ENCODE measurements at places on chromosomes 16 and 17. TPM values are rescaled to one million over a fixed set of nuclear protein-coding genes. Genes with fewer than 3 reads are reported as not detected.

Gene RCVRN
- not detected for total RNA-seq

Gene C1QTNF8
- total RNA-seq, result not detected

Gene CDH5
- total RNA-seq, result 62.8 TPM

DNA sequence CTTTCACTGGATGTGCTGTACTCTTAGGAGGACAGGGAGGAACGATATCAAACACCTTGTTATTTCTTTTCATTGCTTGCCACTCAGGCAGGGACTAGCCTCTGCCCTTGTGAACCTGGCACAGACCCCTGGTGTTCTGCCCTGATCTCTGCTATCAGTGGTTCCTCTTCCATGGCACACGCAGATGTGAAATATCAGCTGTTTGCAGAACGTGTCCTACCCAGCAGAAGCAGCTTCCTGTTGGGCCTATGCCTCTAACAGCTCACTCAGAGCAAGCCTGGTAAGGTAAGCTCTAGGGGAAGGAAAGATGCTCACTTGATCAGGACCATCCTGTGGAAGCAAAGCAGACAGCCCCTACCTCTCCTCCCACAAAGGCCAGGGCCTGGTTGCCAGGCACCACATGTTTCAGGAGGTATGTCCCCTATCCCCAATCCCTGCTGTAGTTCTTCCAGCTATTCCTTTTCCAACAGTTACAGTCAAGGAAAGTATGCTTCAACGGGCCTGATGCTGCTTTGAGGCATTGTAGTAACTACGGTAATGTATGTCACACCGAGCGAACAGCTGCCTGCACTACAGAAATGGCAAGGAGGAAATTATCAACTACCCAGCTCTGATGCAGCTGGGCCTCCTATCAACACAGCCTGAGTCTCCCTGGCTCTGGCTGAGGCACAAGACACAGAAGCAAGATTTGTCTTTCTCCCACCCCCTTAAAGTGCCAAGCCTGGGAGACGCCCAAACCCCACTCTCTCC, 41.3 kb upstream of the GFOD2 start:
- H3K4me3 ChIP-seq, result no peak overlapping the region
- H3K36me3 ChIP-seq, result no peaks in the 10 kb centered on the region
- H3K27me3 ChIP-seq, result no peaks in the 10 kb centered on the region
- no peak for DNase-seq

DNA sequence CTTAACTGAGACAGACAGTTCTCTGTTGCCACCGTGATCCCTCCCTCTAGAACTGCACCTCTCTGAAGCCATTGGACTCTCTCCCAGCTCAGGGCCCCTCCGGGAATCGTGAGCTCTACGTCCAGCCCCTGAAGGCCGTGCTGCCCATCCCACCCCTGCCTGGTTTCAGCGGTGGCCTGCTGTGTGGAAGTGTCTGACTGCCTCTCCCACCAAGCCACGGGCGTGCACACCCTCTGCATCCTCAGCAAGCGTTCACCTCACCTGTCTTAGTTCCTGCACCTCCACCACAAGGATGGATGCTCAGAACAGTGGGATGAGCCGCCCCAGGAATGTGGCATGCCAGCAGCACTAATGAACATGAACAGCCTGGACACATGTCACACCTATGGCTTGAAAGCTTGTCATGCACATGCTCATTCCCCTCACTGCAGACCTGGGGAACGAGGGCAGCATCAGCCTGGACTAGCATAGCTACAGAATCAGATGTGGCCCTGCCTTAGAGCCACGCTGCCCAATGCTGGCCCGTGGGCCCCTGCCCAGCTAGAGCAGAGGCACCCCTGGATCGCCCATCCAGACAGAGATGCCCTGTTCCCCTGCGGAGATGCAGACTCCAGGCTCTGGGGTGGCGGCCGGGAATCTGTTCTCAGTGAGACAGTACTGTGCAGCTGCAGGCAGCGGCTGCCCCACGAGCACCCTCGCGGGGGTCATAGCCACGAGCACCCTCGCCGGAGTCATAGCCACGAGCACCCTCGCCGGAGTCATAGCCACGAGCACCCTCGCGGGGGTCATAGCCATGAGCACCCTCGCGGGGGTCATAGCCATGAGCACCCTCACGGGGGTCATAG, 73.7 kb upstream of the CHMP6 start:
- H3K4me3 ChIP-seq, result no peak overlapping the region
- no peaks in the 10 kb centered on the region for H3K36me3 ChIP-seq
- no peak overlapping the region for H3K27ac ChIP-seq
- peaks cover 3% of the 10 kb centered on the region for H3K4me1 ChIP-seq
- H3K27me3 ChIP-seq, result no peaks in the 10 kb centered on the region

- peaks cover 50% of the 10 kb centered on the region for H3K4me1 ChIP-seq
- no peak overlapping the region for H3K27ac ChIP-seq
- no peaks in the 10 kb centered on the region for H3K27me3 ChIP-seq
- H3K4me3 ChIP-seq, result no peak overlapping the region
- no peak for DNase-seq
- H3K36me3 ChIP-seq, result no peaks in the 10 kb centered on the region
Observed at GRCh38 chr17:57943140-57943539, 12.1 kb downstream of the CUEDC1 start.

GRCh38 chr16:68369697-68370580, 59.1 kb downstream of the PRMT7 start:
- no peak for DNase-seq
- H3K4me1 ChIP-seq, result peaks cover 12% of the 10 kb centered on the region
- H3K27me3 ChIP-seq, result no peaks in the 10 kb centered on the region
- no peak overlapping the region for H3K27ac ChIP-seq

GRCh38 chr17:60522889-60523626, 3.0 kb downstream of the APPBP2 start:
- no peaks in the 10 kb centered on the region for H3K27me3 ChIP-seq
- H3K4me3 ChIP-seq, result no peak overlapping the region
- H3K36me3 ChIP-seq, result peaks cover 8% of the 10 kb centered on the region

- H3K27me3 ChIP-seq, result no peaks in the 10 kb centered on the region
- H3K27ac ChIP-seq, result peak overlapping the region; percentile 97
- H3K4me3 ChIP-seq, result no peak overlapping the region
- H3K36me3 ChIP-seq, result no peaks in the 10 kb centered on the region
Observed at GRCh38 chr17:77286641-77287431, 146.1 kb downstream of the SEC14L1 start.

DNA sequence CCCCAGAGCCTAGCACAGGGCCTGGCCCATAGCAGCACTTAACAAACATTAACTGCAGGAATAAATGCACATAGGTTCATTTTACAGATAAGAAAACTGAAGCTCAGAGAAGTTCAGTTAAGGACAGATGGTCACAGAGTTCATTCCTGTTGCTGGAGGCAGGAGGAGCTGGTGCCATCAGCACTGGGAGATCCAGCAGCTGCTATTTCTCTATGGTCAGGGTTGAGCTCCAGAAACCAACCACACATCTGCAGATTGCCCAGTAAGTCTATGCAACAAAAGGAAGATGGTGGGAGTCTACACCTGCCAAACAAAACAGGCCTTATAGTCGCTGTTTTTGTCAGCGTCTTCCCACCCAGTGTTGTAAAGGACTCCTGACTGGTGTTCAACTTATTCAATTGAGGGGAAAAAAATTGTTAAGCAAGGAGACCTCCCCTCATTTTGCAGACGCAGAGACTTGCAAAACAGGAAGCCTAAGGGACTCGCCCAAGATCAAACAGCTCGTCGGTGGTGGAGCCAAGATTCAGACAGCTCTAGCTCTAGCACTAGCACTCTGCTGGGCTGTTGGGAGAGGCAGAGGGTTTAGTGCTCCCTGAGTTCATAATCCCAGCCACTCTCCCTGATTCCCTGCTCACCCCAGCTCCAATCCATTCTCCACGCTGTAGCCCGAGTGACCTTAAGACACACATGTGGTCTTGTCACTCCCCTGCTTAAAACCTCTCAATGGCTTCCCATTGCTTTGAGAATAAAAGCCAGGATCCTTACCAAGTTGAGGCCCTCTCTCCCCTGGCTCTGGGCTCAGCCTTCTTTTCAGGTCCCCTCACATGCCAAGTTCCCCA, 9.0 kb downstream of the NOG start:
- H3K4me1 ChIP-seq, result peaks cover 5% of the 10 kb centered on the region
- H3K27me3 ChIP-seq, result no peaks in the 10 kb centered on the region
- no peaks in the 10 kb centered on the region for H3K36me3 ChIP-seq
- no peak overlapping the region for H3K27ac ChIP-seq

DNA sequence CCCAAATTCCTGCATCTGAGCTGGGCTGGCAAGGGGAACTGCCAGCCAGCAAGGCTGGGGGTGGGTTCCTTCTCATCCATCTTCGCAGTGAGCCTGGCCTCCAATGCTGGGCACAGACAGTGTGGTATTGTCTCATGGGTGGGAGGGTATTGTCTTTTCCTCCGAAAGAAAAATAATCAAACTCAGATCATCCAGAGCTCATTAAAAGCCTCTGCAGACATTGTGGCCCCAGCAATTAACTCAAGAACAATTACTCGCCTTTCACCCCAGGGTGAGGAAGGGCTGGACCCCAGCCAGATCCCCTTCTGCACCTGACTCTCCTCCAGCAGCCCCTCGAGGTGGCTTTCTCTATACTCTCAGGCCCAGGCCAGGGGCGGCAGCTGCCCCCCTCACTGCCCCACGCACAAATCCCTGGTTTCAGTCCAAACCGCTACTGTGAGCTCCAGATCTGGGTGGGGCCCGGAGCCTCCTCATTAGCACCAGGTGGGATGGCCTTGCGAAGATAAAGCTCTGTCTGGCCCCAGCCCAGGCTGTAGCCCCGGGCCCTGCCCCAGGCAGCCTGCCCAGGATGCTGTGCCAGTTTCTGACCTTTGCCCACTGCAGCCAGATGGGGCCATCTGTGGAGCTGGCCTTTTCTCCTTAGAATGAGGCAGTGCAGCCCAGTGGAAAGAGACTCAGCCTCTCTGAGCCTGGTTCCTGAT, 2.3 kb upstream of the KRT15 start:
- no peaks in the 10 kb centered on the region for H3K27me3 ChIP-seq
- no peaks in the 10 kb centered on the region for H3K4me1 ChIP-seq
- DNase-seq, result no peak
- H3K36me3 ChIP-seq, result no peaks in the 10 kb centered on the region
- H3K27ac ChIP-seq, result no peak overlapping the region
- no peak overlapping the region for H3K4me3 ChIP-seq

DNA sequence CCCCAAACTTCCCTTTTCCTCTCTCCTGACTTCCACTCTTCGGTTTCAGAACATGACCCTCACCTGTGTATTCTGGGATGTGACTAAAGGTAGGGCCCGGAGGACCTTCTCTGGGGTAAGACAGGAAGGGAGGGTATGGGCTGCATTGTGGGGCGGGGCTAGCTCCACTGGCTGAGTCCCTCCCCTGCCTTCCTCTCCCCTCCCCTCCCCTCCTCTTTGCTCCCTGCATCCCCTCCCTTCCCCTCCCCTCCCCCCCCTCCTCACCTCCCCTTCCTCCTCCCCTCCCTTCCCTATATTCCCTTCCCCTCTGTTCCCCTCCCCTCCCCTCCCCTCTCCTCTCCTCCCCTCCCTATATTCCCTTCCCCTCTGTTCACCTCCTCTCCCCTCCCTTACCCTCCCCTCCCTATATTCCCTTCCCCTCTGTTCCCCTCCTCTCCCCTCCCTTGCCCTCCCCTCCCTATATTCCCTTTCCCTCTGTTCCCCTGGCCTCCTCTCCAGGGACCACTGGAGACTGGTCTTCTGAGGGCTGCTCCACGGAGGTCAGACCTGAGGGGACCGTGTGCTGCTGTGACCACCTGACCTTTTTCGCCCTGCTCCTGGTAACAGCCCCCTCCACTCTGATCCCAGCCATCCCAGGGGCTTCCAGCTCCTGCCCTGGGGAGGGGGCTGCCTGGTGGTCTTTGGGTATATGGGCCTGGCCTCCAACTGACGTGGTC, 11.8 kb downstream of the ADGRG3 start:
- no peaks in the 10 kb centered on the region for H3K4me1 ChIP-seq
- no peak overlapping the region for H3K27ac ChIP-seq
- no peak overlapping the region for H3K4me3 ChIP-seq
- H3K36me3 ChIP-seq, result no peaks in the 10 kb centered on the region

GRCh38 chr17:62164747-62165722, 100.0 kb upstream of the MED13 start:
- no peak for DNase-seq
- H3K36me3 ChIP-seq, result no peaks in the 10 kb centered on the region
- H3K27me3 ChIP-seq, result no peaks in the 10 kb centered on the region
- no peak overlapping the region for H3K27ac ChIP-seq
- H3K4me1 ChIP-seq, result no peaks in the 10 kb centered on the region

Data from thyroid gland (tissue), 4 donors.